T-helper 17 cell (primary cell): ENCODE measurements at places on chromosomes 2 and 18. TPM values are rescaled to one million over a fixed set of nuclear protein-coding genes. Genes with fewer than 3 reads are reported as not detected.

The ELOA2 gene
- not detected for total RNA-seq

The DCDC2C gene
- not detected for total RNA-seq

The SOX11 gene
- total RNA-seq = not detected

The DAW1 gene
- total RNA-seq = not detected

GRCh38 chr2:79977792-79978191 lies 326.8 kb downstream of the LRRTM1 start:
- no peak for DNase-seq

GRCh38 chr2:226887940-226888339 lies 52.1 kb downstream of the RHBDD1 start:
- DNase-seq = no peak

GRCh38 chr18:7236933-7237332 lies 6.0 kb downstream of the LRRC30 start:
- DNase-seq = no peak

GRCh38 chr18:59663096-59663495 lies 34.1 kb downstream of the CCBE1 start:
- DNase-seq = no peak

DNA sequence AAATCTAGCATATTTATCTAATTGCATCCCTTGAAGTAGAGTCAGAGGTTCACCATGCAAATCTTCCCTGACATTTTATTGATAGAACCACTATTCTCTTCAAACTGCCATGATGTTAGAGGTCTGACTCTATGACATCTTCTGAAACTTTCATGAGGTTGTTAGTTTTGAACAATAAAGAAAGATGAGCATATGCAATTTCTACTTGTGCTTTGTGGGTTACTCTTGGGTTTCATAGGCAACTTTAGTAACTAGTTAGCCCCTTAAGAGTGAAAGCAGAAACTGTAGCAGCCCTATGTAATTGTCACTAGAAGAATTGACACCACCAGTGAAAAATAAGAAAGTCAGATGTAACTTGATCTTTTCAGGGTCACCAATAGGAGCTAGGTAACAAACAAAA lies 53.1 kb upstream of the ZEB2 start:
- no peak for DNase-seq

DNA sequence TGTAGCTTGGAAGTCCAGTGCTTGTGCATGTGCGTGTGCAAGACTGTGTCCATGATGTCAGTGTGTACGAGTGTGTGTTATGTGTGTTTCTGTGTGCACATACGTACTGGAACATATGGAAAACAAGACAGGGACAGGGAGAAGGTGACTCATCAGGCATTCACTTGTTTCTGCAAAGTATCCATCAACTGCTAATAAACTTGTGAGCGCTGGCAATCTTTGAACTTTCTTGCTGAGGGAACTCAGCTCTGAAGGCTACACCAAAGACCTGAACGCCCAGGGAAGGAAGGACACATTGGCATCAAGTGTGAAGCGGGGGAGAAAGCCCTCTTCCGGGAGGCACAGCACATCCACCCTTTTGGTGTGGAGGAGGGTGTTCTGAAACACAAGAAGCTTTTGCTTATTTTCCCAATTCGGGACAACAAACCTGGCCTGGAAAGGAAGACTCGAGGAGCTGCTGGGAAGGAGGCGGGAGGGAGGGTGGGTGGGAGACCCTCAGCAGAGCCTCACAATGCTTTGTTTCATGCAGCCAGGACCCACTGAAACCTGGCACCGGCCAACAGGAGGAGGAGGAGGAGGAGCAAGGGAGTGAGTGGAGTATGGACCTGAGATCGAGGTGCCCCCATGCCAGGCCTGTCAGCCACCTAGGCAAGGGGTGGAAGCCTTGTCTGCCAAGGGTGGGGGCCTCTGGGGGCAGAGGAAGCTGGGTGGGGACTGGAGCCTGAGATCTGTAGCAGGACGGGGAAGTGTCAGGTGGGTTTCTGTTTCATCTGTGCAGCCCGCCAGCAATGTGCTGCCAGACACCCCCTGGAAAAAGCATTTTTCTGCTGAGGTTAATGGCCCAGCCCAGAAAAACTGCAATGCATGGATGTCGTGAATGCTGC lies 26.8 kb downstream of the SMAD7 start:
- no peak for DNase-seq

- no peak for DNase-seq
These were observed 136.7 kb upstream of the SPHKAP start for GRCh38 chr2:228318218-228318617.

GRCh38 chr2:80395251-80395650 lies 90.7 kb upstream of the LRRTM1 start:
- DNase-seq = no peak

DNA sequence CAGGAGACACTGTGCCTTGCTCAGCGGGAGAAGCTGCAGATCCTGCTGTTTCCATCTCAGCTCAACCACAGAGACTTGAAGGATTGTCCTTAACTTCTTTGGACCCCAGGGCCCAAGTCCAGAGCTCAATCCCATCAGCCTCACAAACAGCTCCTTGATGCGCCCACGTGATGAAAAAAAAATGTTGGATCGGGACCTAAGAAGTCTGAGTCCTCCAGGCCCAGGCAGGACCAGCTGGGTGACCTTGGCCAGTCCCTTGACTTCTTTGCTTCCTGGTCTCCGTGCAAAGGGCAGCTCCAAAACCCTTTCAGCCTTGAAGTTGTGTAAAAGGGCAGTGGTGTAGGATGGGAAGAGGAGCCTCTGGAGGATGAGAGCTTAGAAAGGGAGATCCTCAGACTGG lies 175.5 kb downstream of the ZFP36L2 start:
- DNase-seq = no peak

DNA sequence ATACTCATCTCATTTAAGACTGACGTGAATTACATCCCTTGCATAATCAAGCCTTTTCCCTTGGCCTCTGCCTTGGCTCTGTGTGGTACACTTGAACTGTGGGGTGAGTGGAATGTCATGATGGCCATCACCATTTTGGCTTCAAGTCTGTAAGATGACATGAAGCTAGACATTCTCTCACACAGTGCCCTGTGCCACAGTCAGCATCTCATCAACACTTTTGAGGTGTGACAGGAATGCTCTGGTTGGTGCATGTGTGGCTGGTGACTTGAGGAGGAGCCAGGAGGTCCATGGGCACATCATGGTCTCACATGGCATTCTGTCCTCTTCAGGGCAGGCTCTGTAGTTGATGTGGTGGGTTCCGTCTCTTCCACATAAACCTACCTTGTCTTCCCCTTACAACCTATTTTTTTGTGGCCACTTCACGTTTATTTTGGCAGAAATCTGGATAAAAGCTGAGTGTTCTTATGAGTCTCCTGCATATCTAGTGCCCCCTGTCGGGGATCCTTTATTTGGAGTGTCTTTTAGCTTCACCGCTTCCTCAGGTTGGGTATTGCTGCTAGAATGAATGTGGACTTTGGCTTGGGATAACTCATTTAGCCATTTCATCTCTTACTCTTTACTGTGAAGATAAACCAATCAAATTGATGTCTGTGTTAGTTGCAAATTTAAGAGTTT lies 28.1 kb downstream of the MAP4K4 start:
- DNase-seq = no peak

DNA sequence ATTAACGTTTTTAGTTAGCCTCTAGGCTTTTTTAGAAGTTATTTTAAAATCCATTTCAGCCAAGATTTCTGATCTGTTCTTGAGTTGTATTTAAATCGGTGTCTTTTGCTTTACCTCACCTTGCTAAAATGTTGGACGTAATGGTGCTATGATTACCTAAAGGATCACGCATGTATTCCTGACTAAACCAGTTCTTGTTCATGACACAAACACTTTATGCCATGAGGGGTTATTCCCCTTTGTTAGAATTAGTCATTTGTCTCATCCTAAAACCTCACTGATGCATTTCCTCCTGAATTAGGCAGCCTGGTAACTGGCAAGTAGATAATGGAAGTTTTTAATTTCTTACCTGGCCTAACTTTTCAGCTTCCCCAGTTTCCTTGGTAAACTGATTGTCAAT lies 185.4 kb upstream of the TANK start:
- no peak for DNase-seq

DNA sequence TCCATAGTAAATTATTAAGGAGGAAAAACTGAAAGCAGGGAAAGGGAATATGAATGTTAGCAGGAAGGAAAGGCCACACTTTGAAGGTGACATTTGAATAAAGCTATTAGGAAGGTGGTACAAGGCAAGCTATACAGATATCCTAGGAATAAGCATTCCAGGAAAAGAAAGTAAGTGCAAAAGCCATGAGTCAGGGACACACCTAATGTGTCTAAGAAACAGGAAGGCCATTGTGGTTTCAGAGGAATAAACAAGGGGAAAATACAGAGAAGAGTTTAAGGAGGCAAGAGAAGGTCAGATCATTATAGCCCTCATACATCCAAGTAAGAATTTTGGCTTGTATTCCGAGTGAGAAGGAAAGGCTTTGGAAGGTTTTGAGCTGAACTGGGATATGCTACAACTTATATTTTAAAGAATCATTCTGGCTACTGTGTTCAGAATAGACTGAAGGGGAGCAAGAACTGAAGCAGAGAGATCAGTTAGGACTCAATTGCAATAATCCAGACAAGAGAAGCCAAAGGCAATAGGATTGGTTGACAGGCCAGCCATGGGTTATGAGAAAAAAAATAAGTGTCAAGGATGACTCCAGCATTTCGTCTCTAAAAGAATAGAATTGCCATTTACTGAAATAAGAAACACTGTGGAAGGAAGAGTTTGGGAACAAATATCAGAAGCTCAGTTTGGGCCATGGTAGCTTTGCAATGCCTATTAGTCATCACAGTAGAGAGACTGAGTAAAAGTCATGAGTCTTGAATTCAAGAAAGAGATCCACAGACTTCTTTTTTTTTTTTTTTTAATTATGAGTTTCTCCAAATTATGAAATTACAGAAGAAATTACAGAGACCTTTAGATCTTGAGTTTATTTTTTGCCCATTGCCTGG lies 11.3 kb downstream of the RAD51AP2 start:
- no peak for DNase-seq

DNA sequence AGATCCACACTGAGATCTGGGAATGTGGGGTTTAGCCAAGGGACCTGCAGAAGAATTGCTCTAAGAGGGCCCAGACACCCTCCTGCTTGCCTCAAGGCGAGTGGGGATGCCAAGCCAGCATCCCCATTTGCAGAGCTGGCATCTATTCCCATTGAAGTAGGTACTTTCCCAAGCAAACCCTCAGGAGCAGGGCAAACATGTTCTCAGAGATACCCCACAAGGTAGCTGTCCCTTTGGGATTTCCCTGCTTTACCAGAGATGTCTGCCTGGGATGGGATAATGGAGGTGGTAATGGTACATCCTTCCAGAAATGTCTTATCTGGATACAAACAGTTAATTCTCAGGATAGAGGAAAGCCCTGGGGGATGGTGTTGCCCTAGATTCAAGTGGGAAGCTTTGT lies 51.2 kb downstream of the GYPC start:
- no peak for DNase-seq

DNA sequence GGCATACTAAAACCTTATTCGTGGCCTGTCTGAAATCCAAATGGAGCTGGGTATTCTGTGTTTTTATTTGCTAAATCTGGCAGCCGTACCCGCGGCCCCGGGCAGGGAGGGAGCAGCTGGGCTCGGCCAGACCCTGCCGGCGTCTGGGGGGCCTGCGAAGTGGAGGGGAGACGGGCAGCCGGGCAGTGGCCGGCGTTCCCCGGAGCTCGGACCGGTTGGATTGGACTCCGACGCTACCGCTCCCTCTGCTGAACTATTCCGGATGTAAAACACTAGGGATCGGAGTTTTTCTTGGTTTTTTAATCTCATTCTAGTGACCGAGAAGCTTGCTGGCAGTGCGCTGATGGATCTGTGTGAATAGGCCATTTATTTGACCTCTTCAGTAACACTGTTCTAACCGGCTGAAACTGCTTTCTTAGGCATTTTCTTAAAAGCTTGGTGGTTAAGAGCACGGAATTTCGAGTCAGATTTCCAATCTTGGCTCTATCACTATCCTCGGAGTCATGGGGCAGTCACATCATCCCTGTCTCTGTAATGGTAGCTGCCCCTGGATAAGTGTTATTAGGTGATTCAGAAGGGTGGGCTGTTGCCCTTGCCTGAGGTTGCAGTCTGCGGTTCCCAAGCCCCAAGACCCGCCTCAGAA lies 694 bp downstream of the UNC50 start:
- DNase-seq = no peak

DNA sequence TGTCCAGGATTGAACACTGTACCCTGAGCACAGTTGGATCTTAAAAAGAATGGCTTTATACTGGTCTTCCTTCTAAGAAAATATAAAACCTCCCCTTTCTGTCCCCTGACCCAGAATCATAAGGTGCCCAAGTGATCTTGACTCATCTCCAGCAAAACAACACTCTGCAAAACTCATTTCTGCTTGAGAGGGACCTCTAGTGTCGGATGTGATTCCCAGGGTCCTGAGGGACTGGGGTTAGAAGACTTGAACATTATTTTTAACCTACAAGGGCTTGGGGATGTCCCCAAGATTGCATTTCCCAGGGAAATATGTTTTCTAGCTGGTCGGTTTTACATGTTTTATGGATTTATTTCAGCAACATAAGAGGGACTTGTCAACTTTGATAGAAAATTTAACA lies 1318.5 kb upstream of the CELF4 start:
- DNase-seq = no peak

DNA sequence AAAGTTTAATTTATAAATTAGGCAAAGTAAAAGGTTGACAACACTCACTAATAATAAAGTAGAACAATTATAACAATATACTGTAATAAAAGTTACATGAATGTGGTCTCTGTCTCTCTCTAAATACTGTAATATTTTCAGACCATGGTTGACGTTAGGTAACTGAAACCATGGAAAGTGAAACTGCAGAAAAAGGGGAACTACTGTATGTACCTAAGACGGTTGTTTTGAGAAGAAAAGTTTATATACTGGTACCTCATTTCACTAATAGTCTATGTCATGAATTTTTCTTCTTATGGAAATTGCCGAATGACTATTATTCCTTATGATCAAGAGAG lies 166.7 kb upstream of the ZNF521 start:
- DNase-seq = no peak
